Activated T-cell treated with anti-CD3 and anti-CD28 coated beads for 4 hours (primary cell): ENCODE measurements at places on chromosomes 16 and 17.

- no peak for DNase-seq
Measured at GRCh38 chr17:35163886-35164285, 16.3 kb downstream of the UNC45B start.

DNA sequence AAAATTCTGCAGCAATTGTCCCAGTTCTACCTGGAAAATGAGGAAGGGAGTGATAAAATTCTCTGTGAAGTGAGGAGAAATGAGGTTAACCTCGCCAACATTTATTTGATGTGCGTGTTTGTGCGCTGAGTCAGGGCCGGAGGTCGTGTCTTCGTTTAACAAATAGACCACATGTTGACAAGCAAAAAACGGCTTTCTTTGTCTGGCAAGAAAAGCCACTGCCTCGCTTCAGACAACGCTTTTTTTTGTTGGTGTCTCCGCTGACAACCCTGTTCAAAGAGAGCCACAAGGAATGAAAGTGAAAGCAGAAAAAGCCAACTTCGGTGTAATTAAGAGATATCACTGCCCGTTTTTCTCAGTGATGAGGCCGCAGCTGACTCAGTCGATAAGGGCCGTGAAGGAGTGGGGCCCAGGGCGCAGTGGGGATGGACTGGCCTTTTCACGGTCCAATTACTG lies 510.6 kb downstream of the CDH13 start:
- DNase-seq, result no peak

- DNase-seq, result no peak
Measured at GRCh38 chr16:66485376-66485775, 58.3 kb downstream of the BEAN1 start.

- no peak for DNase-seq
Measured at GRCh38 chr16:2206780-2207433, 1.7 kb downstream of the MLST8 start.

GRCh38 chr17:40718930-40719329 lies 15.4 kb upstream of the KRT24 start:
- DNase-seq, result no peak

DNA sequence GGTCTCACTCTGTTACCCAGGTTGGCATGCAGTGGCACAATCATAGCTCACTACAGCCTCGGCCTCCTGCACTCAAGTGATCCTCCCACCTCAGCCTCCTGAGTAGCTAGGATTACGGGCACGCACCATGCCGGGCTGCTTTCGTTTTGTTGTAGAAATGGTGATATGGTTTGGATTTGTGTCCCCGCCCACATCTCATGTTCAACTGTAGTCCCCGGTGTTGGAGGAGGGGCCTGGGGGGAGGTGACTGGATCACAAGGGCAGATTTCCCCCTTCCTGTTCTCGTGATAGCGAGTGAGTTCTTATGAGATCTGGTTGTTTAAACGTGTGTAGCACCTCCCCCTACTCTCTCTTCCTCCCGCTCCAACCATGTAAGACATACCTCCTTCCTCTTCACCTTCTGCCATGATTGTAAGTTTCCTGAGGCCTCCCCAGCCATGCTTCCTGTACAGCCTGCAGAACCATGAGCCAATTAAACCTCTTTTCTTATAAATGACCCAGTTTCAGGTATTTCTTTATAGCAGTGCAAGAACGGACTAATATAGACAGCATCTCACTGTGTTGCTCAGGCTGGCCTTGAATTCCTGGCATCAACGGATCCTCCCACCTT lies 6.0 kb downstream of the PDZD9 start:
- no peak for DNase-seq

DNA sequence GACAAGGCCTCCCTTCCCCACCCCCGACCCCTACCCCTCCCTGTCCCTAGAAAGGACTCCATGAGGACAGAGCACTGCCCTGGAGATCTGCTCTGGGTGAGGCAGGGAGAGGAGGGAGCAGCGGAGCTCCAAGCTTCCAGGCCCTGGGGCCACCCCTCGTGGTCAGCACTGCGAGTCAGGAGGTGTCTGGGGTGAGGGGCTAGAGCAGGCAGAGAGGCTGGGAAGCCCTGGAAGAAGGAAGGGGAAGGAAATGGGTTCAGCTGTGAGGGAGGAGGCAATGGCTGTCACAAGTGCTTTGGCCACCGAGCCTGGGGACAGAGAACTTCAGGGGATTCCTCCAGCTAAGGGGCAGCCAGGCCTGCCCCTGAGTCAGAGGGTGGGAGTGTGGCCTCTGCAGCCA lies 28.2 kb upstream of the DNAI2 start:
- no peak for DNase-seq

DNA sequence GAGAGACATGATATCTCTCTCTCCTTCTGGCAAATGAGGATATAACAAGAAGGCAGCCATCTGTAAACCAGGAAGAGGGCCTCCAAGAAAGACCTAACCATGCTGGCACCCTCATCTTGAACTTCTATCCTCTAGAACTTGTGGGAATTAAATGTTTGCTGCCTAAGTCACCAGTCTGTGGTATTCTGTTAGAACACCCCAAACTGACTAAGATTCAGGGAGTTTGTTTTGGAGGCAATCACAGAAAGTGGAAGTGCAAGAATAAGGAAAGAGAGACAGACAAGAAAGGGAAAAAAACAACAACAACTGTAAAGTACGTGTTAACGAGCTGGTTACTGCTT lies 114.5 kb upstream of the GOT2 start:
- DNase-seq, result no peak

DNA sequence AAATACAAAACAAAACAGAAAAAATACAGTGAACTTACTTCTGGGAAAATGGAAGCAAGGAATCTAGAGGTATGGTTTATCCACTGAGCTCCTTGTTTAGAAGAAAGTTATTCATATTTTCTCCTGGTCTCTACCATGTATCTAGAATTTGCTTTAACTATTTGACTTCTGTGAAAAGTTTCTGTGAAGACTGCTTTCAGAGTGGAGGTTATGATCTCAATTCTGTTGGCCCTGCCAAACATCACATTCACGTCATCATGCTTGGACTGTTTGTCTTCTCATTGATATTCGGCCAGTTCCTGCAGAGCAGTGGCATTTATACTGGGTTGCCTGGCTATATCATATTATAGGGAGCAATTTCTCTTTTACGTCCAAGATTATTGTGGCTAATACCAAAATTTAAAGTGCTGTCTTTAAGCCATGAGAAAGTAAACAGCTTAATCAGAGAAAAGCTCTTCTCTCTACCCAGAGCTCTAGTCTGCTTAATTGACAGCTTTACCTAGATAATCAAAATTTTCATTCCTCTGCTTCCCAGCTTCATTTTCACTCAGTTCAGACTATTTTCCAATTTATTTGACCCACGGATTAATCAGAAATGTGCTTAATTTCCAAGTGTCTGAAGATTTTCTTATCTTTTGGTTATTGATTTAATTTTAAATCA lies at the start of gene ABCA8:
Gene ABCA8 (minus strand): TSS at position 212 of the 661 bp plus-strand sequence. CDS start 13,358 bp downstream, outside the sequence.
- no peak for DNase-seq

DNA sequence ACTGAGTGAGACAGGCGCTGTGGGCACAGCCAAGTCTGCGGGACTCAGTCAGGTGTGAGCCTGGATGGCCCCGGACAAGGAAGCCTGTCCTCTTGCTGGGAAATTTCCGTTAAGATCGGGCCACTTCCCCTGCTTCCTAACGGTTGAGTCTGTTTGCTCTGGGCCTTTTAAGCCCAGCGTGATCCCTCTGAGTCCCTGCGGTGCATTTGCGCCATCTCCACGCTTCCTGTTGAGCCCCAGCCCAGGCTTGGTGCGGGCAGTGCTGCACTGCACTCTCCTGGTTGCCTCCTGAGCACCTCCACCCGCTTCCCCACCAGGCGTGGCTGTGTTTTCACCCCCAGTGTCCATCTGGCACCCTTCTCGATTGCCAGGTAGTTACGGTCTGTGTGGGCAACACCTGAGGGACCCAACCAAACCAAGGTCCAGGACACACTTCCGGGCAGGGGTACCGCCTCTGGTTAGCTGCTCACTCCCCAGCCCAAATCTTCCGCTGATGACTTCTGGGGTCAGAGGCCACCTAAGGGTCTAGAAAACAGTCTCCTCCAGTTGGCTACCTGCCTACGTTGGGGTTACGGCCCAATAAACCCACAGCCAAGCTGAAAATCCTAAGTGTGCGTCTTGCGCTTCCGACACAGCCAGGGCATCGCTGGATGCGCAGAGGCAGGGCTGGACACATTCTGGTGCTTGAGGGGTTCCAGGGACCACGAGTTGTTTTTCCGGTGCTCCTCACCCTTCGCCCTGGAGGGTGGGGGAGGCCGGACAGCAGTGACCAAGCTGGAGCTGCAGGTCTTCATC lies 1.4 kb upstream of the SLC25A10 start:
- no peak for DNase-seq

GRCh38 chr17:62821189-62822079 lies 13.3 kb upstream of the MARCHF10 start:
- no peak for DNase-seq

GRCh38 chr17:31398381-31399311 lies 7.2 kb downstream of the RAB11FIP4 start:
- DNase-seq, result no peak

DNA sequence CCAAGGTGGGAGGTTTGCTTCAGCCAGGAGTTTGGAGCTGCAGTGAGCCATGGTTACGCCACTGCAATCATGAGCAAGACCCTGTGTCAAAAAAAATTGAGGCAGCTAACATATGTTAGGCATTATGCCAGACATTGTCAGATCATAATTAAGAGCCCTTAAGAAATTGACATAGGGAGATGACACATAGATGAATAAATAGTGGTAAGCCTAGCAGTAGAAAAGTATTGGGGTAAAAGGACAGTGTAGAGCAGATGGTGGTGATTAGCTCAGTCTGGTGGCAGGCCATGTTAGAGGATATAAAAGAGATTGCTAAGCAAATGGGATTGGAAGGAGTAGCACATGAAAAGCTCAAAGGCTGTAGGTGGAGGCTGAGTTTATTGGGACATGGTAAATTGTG lies 22.6 kb downstream of the SRCAP start:
- DNase-seq, result no peak

DNA sequence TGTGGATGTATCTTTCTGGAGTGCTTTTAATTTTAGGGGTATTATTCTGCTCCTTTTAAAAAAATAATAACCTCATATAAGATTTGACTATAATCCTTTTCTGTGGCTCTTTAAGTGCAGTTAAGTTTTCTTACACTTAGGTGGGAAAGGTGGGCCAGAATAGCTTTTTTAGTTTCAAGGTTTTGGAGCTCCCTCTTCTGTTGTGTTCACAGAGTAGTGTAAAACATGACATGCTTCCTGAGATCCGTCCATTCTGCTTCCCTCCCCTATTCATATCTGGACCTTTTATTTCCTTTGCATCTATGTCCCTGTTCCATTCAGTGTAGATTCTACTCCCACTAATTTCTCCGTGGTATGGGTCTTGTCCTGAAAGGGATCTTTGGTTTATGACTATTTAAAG lies 12.8 kb downstream of the LRRC36 start:
- no peak for DNase-seq

GRCh38 chr17:8056232-8056975 lies 17.5 kb downstream of the ALOX15B start:
- DNase-seq, result no peak

GRCh38 chr17:28747051-28747691 lies 3.4 kb downstream of the TRAF4 start:
- no peak for DNase-seq

DNA sequence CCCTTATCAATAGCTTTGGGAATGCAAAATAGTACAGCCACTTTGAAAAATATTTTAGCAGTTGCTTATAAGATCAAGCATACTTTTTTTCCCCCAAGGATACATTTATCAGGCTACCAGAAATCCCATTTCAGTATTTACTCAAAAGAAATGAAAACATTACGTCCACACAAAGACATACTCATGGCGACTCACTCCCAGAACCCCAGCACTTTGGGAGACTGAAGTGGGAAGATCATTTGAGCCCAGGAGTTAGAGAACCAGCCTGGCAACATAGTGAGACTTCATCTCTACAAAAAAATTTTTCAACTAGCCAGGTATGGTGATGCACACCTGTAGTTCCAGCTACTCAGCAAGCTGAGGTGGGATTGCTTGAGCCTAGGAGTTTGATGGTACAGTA lies 5.9 kb downstream of the SKA2 start:
- no peak for DNase-seq

DNA sequence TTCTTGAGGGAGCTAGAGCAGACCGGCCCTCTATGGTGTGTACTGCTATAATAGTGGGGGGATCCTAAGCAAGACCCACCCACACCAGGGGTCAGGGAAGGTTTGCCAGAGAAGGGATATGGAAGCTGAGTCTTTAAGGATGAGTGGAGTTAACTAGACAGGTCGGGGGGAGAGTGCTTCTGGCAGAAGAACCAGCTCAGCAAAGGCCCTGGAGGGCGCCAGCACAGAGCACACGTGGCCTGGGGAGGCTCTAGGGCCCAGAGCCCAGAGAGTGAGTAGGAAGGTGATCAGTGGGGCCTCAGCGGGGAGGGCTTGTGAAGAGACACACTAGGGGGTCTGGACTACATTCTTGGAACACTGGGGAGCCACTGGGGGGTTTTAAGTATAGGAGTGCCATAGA lies 21.1 kb downstream of the NGFR start:
- no peak for DNase-seq

- no peak for DNase-seq
Measured at GRCh38 chr17:9209781-9210370, 188.6 kb downstream of the NTN1 start.

DNA sequence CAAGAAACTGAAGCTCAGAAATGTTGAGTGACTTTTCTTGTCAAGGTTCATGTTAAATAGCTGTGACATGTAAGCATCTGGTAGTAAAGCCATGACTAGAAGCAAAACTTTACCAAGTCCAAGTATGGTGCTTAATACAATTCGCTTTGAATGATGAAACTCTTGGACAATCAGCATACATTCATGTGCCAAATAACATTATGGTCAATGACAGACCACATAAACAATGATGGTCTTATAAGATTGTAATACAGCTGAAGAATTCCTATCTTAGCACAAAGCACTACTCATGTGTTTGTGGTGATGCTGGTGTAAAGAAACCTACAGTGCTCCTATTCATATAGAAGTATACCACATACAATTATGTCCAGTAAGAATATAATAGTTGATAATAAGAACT lies 97.1 kb upstream of the RPRML start:
- DNase-seq, result no peak
